ENCODE measurements at places on chromosomes 7 and 10.

- DNase-seq: no peak
Observed at GRCh38 chr10:34003561-34003960, 669.1 kb upstream of the NRP1 start.

DNA sequence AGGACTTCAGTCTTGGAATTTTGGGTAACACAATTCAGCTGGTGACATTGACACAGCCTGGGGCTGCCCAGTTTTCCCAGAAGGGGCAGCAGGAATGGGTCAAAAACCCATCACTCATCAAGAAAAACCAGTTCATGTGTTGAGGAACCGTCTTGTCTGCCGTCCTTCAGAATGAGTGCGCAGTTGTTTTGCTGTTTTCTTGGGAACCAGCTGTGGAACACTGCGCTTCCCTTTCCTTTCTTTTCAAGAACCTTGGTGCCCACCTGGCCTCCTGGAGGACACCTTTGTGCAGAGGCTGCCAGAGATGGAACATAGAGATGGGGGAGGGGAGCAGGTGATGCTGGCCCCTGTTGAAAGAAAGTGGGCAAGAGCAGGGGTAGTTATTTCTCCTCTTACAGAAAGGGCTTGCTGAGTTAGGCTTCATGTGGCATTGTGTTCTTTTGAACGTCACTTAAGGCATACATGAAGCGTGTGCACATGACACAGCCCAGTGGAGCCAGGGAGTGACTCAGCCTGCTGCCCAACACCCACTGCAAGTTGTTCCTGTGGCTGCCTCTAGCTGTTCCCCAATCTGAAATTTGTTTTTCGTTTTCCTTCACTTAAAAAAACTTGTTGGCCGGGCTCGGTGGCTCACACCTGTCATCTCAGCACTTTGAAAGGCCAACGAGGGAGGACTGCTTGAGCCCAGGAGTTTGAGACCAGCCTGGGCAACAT, 87.4 kb upstream of the TNS3 start:
- no peak for DNase-seq

GRCh38 chr7:102063690-102064180, 222.9 kb upstream of the SH2B2 start:
- no peak for DNase-seq

GRCh38 chr7:116075351-116076145, 45.0 kb upstream of the TFEC start:
- no peak for DNase-seq

- DNase-seq: no peak
Observed at GRCh38 chr7:71133856-71134255, 1.9 kb downstream of the GALNT17 start.

DNA sequence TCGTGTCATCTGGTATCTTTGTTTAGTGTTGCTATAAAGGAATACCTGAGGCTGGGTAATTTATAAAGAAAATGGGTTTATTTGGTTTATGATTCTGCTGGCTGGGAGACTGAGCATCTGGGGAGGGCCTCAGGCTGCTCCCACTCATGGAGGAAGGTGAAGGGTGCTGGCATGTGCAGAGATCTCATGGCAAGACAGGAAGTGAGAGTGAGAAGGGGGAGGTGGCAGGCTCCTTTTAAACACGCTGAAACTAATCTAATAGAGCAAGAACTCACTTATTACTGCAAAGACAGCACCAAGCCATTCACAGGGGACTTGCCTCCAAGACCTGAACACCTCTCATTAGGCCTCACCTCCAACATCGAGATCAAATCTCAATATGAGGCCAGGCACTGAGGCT, 11.3 kb downstream of the OIT3 start:
- no peak for DNase-seq

GRCh38 chr10:15385552-15386455, 14.7 kb upstream of the FAM171A1 start:
- DNase-seq: no peak

DNA sequence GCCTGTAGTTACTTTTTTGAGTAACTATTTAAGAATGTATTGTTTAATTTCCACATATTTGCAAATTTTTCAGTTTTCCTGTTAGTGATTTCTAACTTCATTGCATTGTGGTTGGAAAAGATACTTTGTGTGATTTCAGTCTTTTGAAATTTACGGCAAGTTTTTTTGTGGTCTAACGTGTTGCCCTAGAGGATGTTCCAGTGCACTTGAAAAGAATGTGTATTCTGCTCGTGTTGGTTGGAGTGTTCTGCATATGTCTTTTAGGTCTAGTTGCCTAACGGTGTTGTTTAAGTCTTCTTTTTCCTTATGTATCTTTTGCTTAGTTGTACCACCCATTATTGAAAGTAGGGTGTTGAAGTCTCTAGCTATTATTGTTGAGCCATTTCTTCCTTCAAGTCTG, 59.7 kb downstream of the LCOR start:
- peak; percentile 74 for DNase-seq

DNA sequence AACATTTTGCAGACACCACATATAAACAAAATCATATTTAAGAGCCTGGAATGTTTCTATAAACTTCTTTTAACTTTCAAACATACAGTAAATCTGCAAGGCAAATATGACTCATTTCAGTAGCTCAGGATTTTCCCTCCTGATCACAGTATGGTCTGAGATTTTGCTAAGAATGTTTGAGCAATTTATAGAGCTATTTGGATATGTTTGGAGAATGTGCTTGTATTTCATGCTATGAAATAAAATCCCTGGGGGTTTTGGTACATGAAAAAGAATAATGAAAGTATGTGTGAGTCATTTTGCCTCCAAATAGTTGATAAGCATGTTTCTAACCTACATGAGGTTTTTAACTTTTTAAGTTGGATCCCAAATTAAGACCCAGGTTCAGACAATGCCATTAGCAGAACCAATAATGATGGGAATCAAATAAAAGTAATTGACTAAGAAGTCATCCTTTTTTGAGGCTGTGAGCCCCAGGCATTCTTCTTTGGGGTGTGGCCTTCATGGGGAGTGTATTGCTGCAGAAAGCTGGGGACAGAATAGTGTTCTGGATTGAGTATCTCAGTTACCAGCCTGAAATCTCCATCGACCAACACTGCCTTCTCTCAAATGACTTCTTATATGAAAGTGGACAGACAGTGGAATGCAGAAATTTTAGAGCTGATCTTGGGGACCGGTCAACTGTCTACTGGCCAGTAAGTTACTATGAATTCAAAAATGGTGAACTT, 66.1 kb upstream of the AGBL3 start:
- no peak for DNase-seq

DNA sequence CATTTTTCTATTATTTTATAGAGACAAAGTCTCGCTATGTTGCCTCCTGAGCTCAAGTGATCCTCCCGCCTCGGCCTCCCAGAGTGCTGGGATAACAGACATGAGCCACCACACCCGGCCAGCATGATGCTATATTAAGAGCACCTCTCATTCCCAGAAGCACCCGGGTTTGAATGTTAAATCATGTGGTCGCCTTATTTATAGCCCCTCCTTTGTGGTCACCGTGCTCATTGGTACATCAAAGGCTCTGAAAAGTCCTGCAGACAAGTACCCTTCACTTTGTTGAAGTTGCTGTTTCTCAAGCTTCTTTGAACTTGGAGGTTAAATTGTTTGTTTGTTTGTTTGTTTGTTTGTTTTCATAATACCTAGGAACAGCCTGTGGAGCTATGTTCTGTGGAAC, 40.0 kb downstream of the CLIP2 start:
- DNase-seq: no peak

Data from Jurkat, Clone E6-1 (cell line).